ENCODE measurements at places on chromosomes 1 and 21. TPM values are rescaled to one million over a fixed set of nuclear protein-coding genes. Genes with fewer than 3 reads are reported as not detected.

LIX1L gene
- 22.0 TPM for total RNA-seq

ORC1 gene
- 4.8 TPM for total RNA-seq

TFF2 gene
- total RNA-seq: not detected

TSTD1 gene
- 3.8 TPM for total RNA-seq

SLC39A1 gene
- total RNA-seq: 87.4 TPM

HEYL gene
- 0.32 TPM for total RNA-seq

MSH4 gene
- under 0.01 TPM for total RNA-seq

S100A3 gene
- total RNA-seq: 0.50 TPM

OR2M3 gene
- not detected for total RNA-seq

MYOC gene
- total RNA-seq: not detected

PRAMEF7 gene
- total RNA-seq: not detected

AMY1B gene
- total RNA-seq: not detected

SPATA45 gene
- not detected for total RNA-seq

CD84 gene
- not detected for total RNA-seq
